ENCODE measurements at places on chromosomes 16 and 17. TPM values are rescaled to one million over a fixed set of nuclear protein-coding genes. Genes with fewer than 3 reads are reported as not detected.
A peak's percentile ranks its signal among the peaks of the same experiment; 100 is the strongest.

The GAST gene
- total RNA-seq = not detected

The ZNF174 gene
- 11.1 TPM for total RNA-seq

The TP53TG3E gene
- total RNA-seq = not detected

The VWA3A gene
- total RNA-seq = 0.11 TPM

The ATP2A3 gene
- total RNA-seq = 147 TPM

The GRB7 gene
- 0.74 TPM for total RNA-seq

The CCDC40 gene
- total RNA-seq = not detected

The MT1G gene
- total RNA-seq = 24.5 TPM

The GNGT2 gene
- total RNA-seq = 16.8 TPM

The DPEP1 gene
- not detected for total RNA-seq

DNA sequence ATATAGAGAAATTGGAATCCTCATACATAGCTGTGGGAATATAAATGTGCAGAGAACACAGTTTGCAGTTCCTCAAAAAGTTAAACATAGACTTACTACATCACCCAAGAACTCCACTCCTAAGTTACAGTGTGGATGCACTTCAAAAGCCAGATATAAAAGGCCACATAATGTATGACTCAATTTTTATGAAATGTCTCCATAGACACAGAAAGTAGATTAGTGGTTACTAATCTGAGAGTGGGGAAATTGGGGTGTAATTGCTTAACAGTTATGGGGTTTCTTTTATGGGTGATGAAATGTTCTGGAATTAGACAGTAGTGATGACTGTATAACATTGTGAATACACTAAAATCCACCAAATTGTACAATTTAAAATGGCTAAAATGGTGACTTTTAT lies 60.9 kb downstream of the CACNG1 start:
- no peak for DNase-seq

DNA sequence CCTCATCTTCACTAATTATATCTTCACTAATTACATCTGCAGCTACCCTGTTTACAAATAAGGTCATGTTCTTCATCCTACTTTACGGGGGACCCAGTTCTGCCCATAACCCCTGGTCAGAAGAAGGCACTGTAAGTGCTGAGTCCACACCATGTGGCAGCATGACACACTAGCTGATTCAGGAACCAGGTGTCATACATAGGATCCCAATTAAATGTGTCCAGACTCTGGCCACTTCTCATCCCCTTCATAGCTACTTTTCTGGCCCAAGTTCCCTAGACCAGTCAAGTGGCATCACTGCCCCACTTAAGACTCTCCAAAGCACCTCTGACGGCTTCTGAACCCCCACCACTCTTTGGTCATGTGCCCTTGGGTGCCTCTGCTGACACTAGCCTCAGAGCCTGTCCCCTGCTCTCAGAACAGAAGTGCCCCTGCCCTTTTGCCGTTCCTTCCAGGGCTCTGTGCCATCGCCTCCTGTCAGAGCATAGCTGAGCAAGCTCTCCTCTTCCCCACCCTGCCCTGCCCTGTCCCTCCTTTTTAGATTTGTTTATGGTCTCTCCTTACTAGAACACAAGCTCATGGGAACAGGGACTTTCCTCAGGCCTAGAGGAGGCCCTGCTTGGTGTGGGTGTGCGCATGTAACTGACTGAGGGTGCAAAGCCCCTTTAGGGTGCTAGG lies 61.1 kb downstream of the B9D1 start:
- DNase-seq = no peak

DNA sequence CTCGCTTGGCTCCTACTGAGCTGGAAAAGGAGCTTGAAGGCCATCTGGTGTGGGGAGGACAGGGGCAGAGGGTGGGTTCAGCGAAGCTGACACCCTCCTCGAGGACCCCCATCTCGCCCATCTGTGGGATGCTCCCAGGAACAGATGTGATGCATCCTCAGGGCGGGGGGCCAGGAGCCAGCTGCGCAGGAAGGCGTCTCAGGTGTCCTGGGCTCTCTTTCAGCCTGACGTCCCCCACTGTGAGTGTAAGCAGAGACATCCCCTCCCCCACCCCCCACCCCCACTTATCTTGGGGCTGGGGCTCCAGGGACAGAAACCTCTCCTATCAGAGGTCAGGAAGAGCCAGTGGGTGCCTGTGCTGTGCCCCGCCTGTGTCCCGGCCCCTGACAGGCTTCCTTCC lies 16.2 kb downstream of the KIF19 start:
- no peak for DNase-seq

- no peak for DNase-seq
Measured at GRCh38 chr17:33390479-33391176, 97.5 kb upstream of the ASIC2 start.

DNA sequence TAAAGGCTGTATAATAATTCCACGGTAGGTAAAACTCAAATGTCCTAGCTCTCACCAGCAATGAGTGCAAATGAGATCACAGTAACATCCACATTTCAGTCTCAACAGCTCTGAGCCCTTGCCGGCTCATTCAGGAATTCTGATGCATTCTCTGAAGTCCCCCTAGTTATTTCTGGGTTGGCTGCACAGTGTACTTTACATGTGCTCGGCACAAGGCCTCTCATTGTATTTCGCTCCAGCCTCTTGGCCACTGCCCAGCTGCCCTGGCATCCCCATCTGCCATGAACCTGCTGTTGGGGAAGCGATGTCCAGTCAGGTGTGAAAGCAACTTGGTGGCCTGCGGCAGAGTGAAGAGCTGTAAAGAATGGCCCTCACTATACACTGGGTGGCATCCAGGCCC lies 14.3 kb downstream of the PRCD start:
- no peak for DNase-seq

GRCh38 chr16:87276091-87276701 lies 41.0 kb downstream of the C16orf95 start:
- no peak for DNase-seq

DNA sequence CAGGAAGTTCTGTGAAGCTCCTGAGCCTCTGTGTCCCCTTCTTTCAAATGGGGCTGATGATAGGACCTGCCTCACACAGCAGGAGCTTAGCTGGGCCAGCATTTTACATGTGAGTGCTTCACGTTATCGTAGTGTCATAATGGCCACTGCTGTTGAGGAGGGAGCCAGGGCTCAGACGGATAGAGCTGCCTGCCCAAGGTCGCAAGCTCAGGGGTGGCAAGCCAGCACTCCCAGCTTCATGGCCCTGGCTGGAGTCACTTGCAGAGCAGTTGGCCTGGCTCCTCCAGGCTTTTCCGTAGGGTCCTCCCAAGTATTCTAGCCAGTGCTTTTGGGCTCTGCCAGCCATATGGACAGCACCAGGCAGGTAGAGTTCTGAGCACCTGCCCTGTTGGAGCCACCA lies 115.1 kb downstream of the SOCS1 start:
- DNase-seq = no peak

DNA sequence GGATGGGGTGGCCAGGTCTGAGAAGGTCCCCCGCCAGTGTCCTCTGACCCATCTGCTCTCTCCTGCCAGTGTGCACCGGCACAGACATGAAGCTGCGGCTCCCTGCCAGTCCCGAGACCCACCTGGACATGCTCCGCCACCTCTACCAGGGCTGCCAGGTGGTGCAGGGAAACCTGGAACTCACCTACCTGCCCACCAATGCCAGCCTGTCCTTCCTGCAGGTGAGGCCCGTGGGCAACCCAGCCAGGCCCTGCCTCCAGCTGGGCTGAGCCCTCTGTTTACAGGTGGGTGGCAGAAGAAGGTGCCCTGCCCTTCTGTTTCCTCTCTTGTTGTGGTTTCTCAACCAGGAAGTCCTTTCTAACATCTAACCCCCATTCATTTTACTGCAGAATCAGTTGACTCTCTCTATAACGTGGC lies 7.1 kb downstream of the ERBB2 start:
- no peak for DNase-seq

DNA sequence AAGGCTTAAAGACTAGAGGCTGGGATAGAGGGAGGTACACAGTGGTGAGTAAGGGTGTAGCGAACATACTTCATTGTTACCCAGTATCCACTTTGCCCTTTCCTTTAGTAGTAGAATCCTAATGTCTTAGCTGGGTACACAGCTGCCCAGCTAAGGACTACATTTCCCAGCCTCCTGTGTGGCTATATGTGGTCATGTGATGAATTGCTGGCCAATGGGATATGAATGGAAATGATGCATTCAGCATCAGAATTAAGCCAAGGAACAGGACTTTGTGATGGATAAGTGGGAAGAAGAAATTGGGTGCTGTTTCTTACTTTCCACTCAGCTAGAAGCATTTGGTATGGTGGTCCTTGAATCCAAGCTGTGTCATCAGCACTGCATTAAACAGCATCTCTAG lies 55.9 kb downstream of the FOXL1 start:
- no peak for DNase-seq

DNA sequence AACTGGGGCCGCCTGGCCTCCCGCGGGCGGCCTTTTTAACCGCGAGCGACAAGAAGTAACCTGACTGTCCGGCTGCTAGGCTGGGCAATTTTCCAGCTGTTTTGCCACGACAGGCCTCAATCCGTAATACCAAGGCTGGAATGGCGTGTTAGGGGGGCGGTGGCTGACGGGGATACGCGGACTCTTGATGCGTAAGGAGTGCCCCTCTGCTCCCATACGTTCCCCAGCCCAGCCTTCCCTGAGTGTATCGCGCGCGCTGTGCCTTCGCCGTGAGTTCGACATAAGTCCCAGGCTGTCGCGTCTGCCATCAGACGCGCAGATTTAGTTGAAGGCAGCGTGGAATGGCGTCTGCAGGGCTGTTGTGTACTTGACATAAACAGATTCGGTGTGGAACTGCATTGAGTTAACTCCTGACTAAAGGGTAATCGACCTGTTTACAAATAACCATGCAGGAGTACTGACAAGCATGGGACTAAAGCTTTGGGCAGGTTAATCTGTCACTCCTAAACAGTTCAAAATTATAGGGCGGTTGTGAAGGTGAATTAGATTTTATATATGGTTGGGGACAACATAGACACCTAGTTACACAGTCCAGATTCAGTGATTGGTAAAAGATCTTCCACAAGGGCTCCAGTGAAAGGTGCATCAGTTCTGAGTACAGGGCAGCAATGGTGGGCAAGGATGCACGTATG lies 16.6 kb upstream of the ERN1 start:
- DNase-seq = no peak

GRCh38 chr16:49510141-49510540 lies 136.5 kb downstream of the C16orf78 start:
- no peak for DNase-seq

DNA sequence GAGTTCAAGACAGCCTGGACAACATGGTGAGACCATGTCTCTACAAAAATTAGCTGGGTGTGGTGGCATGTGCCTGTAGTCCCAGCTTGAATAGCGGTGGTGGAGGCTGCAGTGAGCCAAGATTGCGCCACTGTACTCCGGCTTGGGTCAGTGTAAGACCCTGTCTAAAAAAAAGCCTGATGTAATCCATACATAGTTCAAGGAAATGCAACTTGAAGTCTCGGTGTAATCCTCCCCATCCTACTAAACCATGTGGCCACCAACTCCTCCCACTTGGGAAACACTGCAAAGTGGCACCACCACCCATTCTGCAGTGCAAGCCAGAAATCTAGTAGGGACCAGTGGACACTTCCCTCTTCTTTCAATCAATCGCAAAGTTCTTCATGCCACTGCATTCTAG lies 5.4 kb upstream of the KPNB1 start:
- DNase-seq = no peak

GRCh38 chr17:76716146-76716838 lies 5.5 kb upstream of the MXRA7 start:
- DNase-seq = peak; percentile 35

DNA sequence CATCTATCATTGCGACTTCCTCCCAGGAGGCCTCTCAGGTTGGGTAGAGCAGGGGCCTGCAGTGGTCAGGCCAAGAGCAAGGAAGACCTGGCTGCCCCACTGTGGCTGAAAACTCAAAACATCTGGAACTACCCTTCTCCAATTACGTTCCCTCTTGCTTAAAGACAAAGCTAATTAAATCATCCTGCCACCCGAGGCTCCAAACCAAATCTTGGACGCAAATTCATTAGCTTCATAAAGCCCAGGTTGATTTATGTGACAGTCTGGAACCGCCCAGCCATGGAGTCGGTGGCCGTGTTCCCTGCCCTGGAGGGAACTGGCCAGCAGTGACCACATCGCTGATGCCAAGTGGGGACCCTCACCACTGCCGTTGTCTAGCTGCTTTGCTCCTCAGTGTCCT lies 21.4 kb downstream of the GRIN2C start:
- DNase-seq = no peak

GRCh38 chr16:29807426-29808218 lies 1.3 kb downstream of the MAZ start:
- DNase-seq = peak; percentile 90

Measured in activated T-helper 2 cell treated with anti-CD3 and anti-CD28 coated beads, Interferon-gamma antibody, Interleukin-2, Interleukin-4, amounts not matched to agents 10 μg/mL and 5 μg/mL and 100 μg/mL, durations not matched to agents 14 hours and 24 hours and 36 hours (primary cell).